Naive B cell (primary cell): ENCODE measurements at places on chromosomes 1 and 21. TPM values are rescaled to one million over a fixed set of nuclear protein-coding genes. Genes with fewer than 3 reads are reported as not detected.

GRCh38 chr1:210448297-210448892 lies 119.7 kb downstream of the HHAT start:
- no peaks in the 10 kb centered on the region for H3K4me1 ChIP-seq
- no peaks in the 10 kb centered on the region for H3K36me3 ChIP-seq
- no peak overlapping the region for H3K27ac ChIP-seq
- H3K27me3 ChIP-seq, result no peaks in the 10 kb centered on the region
- no peak for DNase-seq

- H3K27me3 ChIP-seq, result no peaks in the 10 kb centered on the region
- no peaks in the 10 kb centered on the region for H3K4me1 ChIP-seq
- DNase-seq, result no peak
- no peak overlapping the region for H3K27ac ChIP-seq
- H3K4me3 ChIP-seq, result no peak overlapping the region
These were observed 394.5 kb downstream of the ADGRL2 start for GRCh38 chr1:82195245-82195644.

DNA sequence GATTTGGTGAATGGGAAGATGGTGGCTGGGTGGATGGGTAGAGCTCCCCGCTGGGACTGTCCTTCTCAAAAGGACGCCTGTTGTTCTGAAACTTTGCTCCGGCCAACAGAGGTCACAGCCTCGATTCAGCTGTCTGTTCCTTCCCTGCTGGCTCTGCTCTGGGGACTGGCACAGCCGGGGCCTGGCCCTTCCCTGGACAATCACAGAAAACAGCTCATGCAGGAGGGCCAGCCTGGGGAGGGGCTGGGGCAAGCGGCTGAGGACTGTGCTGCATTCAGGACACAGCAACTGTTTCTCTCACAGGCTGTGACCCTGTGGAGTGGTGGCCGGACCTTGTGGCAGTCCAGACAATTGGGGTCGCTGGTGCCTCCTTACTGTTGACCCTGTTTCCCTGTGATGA lies 110.7 kb upstream of the TMEM51 start:
- H3K27me3 ChIP-seq, result no peaks in the 10 kb centered on the region
- no peaks in the 10 kb centered on the region for H3K36me3 ChIP-seq
- no peak for DNase-seq
- no peak overlapping the region for H3K4me3 ChIP-seq

- H3K4me3 ChIP-seq, result peak overlapping the region; percentile 97
- H3K36me3 ChIP-seq, result no peaks in the 10 kb centered on the region
- peak overlapping the region; percentile 94 for H3K27ac ChIP-seq
- peak; percentile 39 for DNase-seq
- H3K27me3 ChIP-seq, result no peaks in the 10 kb centered on the region
These were observed 28.3 kb upstream of the A3GALT2 start for GRCh38 chr1:33349081-33349759.

GRCh38 chr1:50879137-50879536 lies 80.9 kb downstream of the FAF1 start:
- H3K4me1 ChIP-seq, result peaks cover 17% of the 10 kb centered on the region
- no peak overlapping the region for H3K4me3 ChIP-seq
- no peak overlapping the region for H3K27ac ChIP-seq
- H3K36me3 ChIP-seq, result no peaks in the 10 kb centered on the region

GRCh38 chr1:89978755-89979154 lies 16.2 kb upstream of the ZNF326 start:
- H3K4me3 ChIP-seq, result no peak overlapping the region
- H3K27me3 ChIP-seq, result no peaks in the 10 kb centered on the region
- H3K27ac ChIP-seq, result no peak overlapping the region
- no peak for DNase-seq
- no peaks in the 10 kb centered on the region for H3K4me1 ChIP-seq
- H3K36me3 ChIP-seq, result no peaks in the 10 kb centered on the region

GRCh38 chr1:41322835-41323234 lies 38.4 kb upstream of the FOXO6 start:
- H3K27me3 ChIP-seq, result no peaks in the 10 kb centered on the region
- H3K4me1 ChIP-seq, result no peaks in the 10 kb centered on the region
- H3K36me3 ChIP-seq, result no peaks in the 10 kb centered on the region
- DNase-seq, result no peak
- no peak overlapping the region for H3K27ac ChIP-seq

DNA sequence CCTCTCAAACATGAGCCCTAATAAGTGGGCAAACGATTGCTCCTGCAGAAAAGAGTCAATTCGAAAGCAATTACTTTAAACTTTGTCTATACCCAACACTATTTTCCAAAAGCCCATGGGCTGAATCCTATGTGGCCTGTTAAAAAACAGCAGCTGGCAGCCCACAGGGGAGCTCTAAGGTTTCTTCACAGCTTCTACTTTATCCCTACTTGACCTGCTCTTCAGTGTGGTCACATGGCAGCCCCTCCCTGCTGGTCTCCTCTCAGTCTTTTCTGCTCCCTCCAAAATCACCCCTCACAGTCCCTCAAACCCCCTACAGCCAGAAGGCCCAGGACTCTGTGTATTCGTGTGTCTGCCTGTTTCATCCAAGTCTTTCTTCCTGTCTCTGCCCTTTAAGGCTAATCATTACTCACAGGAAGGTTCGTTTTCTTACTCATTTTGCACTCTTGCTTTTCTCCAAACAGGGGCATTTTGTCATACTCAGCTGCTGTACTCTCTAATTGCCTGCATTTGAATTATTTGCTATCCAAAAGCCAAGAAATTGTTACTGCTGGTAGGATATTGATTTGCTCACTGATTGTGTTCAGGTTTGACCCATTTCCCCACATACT lies 62.4 kb upstream of the FAM3B start:
- peak overlapping the region; percentile 72 for H3K27ac ChIP-seq
- H3K4me3 ChIP-seq, result no peak overlapping the region
- no peaks in the 10 kb centered on the region for H3K27me3 ChIP-seq
- peaks cover 61% of the 10 kb centered on the region for H3K36me3 ChIP-seq
- no peak for DNase-seq
- peaks cover 26% of the 10 kb centered on the region for H3K4me1 ChIP-seq

GRCh38 chr1:6491480-6491962 lies at the start of gene PLEKHG5:
TSS of gene PLEKHG5 (minus strand) at chr1:6491667. CDS start at chr1:6477571, 14,096 bp downstream.
- DNase-seq, result no peak
- peaks cover 24% of the 10 kb centered on the region for H3K27me3 ChIP-seq
- peaks cover 26% of the 10 kb centered on the region for H3K4me1 ChIP-seq
- peak within 1 kb of the TSS; percentile 79 for H3K4me3 ChIP-seq
- H3K36me3 ChIP-seq, result no peaks in the 10 kb centered on the region

GRCh38 chr21:29335720-29336119 lies 37.0 kb downstream of the BACH1 start:
- DNase-seq, result no peak
- peaks cover 16% of the 10 kb centered on the region for H3K4me1 ChIP-seq
- no peak overlapping the region for H3K4me3 ChIP-seq
- H3K27me3 ChIP-seq, result no peaks in the 10 kb centered on the region
- H3K36me3 ChIP-seq, result peaks cover 12% of the 10 kb centered on the region

GRCh38 chr1:3543076-3544039 lies 68.0 kb downstream of the MEGF6 start:
- H3K36me3 ChIP-seq, result no peaks in the 10 kb centered on the region
- H3K4me3 ChIP-seq, result no peak overlapping the region
- H3K27me3 ChIP-seq, result no peaks in the 10 kb centered on the region

- H3K4me3 ChIP-seq, result no peak overlapping the region
- H3K36me3 ChIP-seq, result peaks cover 12% of the 10 kb centered on the region
- H3K4me1 ChIP-seq, result peaks cover 3% of the 10 kb centered on the region
- DNase-seq, result no peak
- H3K27me3 ChIP-seq, result no peaks in the 10 kb centered on the region
These were observed 52.0 kb downstream of the ECE1 start for GRCh38 chr1:21238141-21238800.

DNA sequence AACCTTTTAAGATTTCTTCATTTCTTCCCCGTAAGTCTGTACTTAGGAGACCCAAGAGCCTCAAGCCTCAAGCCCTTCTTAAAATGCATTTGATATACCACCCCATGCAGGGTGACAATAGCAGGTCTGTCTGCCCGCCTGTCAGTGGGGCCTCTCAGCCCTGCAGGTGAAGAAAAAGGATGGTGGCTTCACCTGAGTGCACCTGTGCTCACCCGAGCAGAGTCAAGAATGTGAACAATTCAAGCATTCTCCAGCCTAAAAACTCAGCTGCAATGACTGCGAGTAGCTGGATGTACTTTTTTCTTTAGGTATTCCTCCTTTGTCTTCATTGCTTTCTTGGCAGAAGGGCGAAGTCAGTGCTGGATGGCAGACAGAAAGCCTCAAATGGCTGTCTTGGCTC lies 203.3 kb downstream of the LMX1A start:
- no peaks in the 10 kb centered on the region for H3K4me1 ChIP-seq
- H3K27me3 ChIP-seq, result peaks cover 15% of the 10 kb centered on the region
- no peak overlapping the region for H3K4me3 ChIP-seq
- DNase-seq, result no peak
- no peak overlapping the region for H3K27ac ChIP-seq
- H3K36me3 ChIP-seq, result no peaks in the 10 kb centered on the region

- no peak for DNase-seq
- H3K4me1 ChIP-seq, result no peaks in the 10 kb centered on the region
- H3K4me3 ChIP-seq, result no peak overlapping the region
- H3K27ac ChIP-seq, result no peak overlapping the region
These were observed 738.0 kb downstream of the PTPRU start for GRCh38 chr1:29974316-29974724.

The OR6K3 gene
- polyA plus RNA-seq, result not detected

The NUP210L gene
- polyA plus RNA-seq, result not detected

The UBXN10 gene
- polyA plus RNA-seq, result not detected

The KMO gene
- polyA plus RNA-seq, result 44.0 TPM
